ENCODE measurements at places on chromosomes 5 and 9.

GRCh38 chr5:72237879-72238278 lies 82.2 kb downstream of the MRPS27 start:
- DNase-seq, result no peak

DNA sequence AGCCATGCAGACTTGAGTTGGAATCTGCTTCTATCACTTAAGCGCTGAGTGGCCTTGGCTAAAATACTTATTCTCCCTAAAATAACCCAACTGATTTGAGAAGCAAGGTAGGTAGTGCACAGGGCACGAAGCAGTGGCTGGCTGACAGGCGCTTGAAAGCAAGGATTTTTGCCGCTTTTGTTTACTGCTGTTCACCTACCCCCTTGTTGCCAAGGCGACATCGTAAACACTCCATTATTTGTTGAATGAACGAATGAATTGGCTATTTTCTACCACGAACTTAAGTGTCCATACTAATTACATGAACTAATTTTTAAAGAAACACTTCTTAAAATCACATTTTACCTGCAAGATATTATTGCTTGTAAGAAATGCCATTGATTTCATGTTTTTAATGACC lies 98.0 kb downstream of the ANKH start:
- DNase-seq, result no peak

DNA sequence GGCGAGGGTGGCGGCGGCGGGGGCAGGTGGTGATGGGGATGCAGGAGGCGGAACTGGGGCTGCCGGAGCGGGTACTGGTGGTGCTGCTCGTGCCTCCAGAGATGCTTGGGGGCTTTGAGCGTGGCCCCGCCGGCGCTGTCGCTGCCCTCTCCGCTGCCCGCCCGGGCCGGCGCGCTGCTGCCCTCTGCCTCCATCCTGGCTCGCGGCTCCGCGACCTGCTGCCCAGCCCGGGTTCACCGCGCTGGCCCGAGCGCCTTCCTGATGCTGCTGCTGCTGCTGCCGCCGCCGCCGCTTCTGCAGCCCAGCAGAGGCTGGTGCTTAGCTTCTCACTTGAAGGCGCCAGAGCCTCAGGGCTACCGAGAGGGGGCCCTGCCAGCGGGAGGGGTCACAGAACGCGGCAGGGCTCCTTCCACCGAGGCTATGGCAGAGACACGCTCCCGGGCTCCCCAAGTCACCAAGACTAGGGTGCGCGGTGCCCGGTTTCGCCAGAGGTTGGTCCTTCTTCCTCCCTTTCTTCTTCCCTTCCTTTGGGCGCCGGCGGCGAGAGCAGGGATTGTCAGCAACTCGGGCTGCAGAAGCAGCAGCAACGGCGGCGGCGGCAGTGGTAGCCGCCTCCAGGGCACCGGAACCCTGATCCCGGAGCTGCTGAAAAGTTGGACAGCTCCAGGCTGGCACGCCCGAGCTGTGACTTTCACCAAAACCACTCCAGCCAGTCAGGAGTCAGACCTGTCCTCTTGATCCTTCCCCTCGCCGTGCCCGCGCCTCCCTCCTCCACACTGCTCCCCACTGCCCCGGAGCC lies at the start of gene PDE4D:
TSS of gene PDE4D (minus strand) at position 298 of the 799 bp plus-strand sequence.
- peak; percentile 6 for DNase-seq

DNA sequence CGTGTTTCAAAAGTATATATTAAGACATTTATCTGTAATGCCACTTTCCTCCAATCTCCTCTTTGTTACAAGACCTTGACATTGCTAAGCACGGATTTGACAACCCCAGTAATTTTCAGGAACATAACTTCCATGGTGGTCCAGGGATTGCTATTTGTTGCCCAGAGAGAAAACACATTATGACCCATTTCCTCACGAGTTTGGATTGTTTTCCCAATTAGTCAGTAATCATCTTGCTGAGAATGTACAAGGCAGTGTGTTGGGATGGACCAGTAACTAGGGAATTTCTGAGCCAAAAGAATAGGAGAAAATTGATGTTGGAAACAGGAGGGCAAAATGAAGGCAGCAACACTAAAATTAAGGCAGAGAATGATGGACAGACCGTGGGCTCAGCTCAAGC lies 574.1 kb downstream of the EBF1 start:
- DNase-seq, result no peak

- DNase-seq, result no peak
Observed at GRCh38 chr5:56481428-56482357, 248.6 kb upstream of the ANKRD55 start.

DNA sequence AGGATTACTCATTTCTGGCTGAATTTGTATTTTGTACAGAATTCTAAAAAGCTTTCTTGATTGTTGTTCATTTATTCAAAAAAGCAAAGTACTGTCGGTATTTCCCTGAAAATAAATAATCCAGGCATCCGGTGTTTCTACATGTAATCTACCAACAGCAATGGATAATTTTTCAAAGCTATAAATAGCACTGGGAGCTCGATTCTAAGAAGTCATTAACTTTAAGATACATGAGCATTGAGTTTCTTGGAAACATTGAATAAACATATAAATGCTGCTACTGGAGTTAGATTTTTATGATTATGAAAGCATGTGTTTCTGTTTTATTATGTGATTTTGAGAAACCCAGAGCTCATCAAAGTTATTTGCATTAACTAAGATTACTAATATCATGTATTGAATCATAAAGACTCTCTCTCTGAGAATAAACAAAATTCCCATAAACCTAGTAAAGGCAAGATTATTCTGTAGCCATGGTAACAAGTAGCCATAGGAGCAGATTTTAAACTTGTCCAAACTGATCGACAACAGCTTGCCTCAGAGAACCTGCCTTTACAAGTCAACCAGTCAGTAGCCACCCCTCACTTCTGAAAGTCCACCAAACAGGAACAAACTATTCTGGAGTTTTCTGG lies 197.0 kb downstream of the DRD1 start:
- DNase-seq, result no peak

- DNase-seq, result peak; percentile 55
Observed at GRCh38 chr9:132160802-132161742, 786 bp upstream of the NTNG2 start.

DNA sequence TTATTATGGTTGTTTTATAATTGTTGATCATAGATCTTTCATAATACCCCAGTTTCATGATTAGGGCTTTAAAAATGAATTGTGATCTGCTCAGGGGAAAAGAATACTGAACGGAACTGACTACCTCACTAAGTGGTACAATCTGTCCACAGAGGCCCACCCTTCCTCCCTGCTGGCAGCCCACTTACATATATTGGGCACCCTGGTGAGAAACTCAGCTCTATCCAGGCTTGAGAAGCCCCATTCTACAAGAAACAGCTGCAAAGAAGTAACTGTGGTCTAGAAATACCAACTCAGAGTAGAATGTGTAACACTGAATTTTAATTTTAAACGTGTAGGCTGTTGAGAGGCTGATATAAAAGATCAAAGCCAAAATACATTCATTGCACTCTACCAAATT lies 46.9 kb downstream of the TSSK1B start:
- DNase-seq, result no peak

DNA sequence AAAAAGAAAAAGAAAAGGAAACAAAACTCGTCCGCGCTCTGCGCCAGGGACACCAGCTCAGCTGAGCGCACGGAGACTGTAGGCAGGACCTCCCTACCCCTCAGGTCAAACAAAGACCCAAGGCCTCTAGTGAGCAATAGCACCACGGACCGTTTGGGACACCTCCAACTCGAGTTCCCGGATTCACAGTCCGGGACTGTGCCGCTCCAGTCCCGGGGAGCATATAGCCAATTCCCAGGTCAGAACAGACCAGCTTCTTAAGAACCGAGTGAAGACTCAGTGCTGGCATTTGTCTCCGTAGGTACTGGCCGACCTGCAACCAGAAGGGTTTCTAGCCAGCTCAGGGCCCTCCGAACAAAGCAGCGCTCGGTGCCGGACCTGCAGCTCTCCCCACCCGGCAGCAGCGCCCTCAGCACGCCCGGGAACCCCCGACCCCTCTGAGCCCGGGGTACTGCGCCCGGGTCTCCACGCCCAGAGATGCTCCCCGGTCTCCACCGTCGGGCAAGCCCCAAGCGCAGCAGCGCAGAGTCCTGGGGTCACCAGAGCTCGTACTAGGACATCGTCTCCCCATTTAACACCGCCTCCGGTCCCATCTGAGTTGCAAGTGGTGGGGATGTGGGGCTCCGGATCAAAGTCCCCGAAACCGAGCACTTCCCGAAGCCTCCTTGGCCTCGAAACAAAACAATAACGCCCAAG lies 591 bp downstream of the ABCA1 start:
- peak; percentile 36 for DNase-seq

- DNase-seq, result no peak
Observed at GRCh38 chr5:71651579-71651978, 64.4 kb downstream of the MCCC2 start.

DNA sequence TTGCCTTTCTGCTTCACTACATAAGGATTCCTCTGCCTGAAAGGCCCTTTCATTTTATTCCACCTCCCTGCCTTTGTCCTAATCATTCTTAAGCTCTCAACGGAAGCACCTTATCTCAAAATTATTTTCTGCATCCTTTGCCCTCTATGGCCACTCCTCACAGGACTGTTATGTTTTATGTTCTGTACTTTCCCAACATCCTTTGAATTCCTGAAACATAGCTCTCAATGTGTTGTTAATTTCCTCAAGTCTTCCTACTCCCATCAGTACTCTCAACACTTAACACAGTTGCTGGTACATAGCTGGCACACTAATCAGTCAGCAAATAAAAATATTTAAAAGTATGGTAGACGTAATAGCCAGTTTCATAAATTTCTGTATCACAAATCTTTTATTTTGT lies 193.0 kb downstream of the RFX3 start:
- DNase-seq, result no peak

DNA sequence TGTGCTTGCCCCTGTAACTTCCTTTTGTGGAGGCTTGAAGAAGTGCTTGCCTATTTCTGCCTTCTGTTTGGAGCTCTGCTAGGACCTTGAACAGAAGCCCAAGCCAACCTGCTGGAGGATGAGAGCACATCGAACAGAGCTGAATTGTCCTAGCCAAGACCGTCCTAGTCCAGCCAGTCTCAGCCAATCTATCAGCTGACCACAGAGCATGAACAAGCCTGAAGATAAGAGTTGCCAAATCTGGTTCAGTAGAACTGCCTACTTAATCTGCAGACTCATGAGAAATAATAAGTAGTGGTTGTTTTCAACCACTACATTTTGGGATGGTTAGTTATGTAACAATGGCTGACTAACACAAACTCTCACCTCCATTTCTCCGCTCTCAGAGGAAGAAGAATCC lies 4.4 kb upstream of the SNX2 start:
- DNase-seq, result no peak

- DNase-seq, result no peak
Observed at GRCh38 chr5:88707216-88707965, 175.6 kb downstream of the MEF2C start.

DNA sequence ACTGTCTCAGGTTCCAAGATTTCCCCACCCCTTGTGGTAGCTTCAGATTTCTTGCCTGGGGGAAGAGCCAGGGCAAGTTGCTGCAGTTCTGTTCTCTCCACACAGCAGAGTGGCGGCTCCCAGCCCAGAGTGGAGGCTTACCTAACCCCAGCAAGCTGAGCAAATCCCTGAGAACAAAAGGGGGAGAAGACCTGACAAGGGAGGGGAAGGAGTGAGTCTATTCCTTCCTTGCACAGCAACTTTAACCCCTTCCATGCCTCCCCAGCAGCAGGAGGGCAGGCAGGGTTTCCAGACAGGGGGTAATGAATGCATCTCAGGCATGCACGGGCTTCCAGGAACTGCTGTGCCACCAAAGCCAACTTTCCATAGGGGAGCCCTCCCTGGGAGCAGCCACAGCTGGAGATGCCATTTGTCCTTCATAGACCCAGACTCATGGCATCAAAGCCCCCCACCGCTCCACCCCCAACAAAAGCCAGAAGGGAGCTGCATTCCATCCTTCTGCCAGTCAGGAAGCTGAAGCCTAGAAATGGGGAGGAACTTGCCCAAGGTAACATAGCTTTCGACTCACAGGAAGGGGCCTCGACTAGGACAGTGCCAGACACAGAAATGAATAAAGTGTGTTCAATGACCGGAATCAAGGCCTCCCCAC lies 28.8 kb upstream of the FAT2 start:
- no peak for DNase-seq

DNA sequence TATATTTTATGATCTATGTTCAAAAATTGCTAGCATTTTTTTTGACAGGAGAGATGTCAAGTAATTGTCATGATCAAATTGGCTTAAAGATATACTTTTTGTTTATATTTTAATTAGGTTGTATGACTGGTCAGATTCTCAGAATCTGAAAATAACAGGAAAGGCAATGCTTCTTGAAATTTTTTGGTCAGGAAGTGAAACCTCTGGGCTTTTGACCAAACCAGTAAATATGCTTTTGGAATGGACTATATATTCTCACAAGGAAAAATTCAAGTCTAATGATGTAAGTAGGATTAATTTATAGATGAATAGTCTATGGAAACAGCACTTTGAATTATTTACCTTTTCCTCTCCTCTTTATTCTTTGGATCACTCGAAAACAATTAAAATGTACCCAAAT lies 52.3 kb downstream of the SLF1 start:
- DNase-seq, result no peak

DNA sequence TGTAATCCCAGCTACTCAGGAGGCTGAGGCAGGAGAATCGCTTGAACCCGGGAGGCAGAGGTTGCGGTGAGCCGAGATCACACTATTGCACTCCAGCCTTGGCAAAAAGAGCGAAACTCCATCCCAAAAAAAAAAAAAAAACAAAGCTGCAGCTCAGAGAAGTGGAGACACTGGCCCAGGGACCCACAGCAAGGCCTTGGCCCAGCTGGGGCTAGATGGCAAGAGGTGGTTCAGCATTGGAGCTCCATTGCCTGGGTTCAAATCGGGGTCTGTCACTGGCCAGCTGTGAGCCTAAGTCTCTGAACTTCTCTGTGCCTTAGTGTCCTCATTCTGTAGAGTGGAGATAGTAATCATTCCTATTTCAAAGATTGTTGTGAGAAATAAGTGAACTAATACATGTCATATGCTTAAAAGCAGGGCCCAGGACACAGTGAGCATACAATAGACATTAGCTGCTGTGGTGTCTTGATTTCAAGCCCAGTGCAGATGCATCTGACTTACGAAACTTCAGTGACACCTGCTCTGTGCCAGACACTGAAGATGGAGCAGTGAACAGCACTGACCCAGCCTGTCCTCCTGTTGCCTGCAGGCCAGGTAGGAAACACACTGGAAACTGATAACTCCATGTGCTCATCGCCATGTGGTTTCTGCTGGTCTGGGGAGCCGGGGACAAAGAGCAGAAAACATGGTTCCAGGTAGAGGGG lies 127.7 kb downstream of the C9orf50 start:
- no peak for DNase-seq

Measured in naive B cell (primary cell).